ENCODE measurements at places on chromosomes 6 and 20. TPM values are rescaled to one million over a fixed set of nuclear protein-coding genes. Genes with fewer than 3 reads are reported as not detected.

Gene LINC00237
- not detected for total RNA-seq

Gene CAGE1
- not detected for total RNA-seq

Gene ZNF391
- 0.42 TPM for total RNA-seq

Gene AKAP7
- total RNA-seq, result 3.3 TPM

Gene NXT1
- total RNA-seq, result 27.1 TPM

Gene LRRC73
- total RNA-seq, result 0.58 TPM

Gene AP5S1
- total RNA-seq, result 22.0 TPM

Gene RIPOR3
- not detected for total RNA-seq

Gene TSBP1
- total RNA-seq, result not detected

Gene ACTL10
- total RNA-seq, result 0.62 TPM

Gene ATP9A
- total RNA-seq, result 35.2 TPM

Gene RHAG
- total RNA-seq, result not detected

Gene ROS1
- not detected for total RNA-seq

Gene LY6G6C
- 0.35 TPM for total RNA-seq

Gene BPIFB4
- total RNA-seq, result not detected

Gene C6orf118
- total RNA-seq, result not detected

Gene SLC52A3
- not detected for total RNA-seq

Gene SLC22A7
- not detected for total RNA-seq

Gene NNAT
- 10.7 TPM for total RNA-seq

Gene MEI4
- not detected for total RNA-seq

Gene FAM217A
- not detected for total RNA-seq

Gene UNC5CL
- 0.32 TPM for total RNA-seq

Gene CDH4
- 0.81 TPM for total RNA-seq

Gene MUC21
- total RNA-seq, result not detected
